ENCODE measurements at places on chromosomes 7 and 10.

- no peak for DNase-seq
Observed at GRCh38 chr10:110044681-110045080, 36.9 kb downstream of the ADD3 start.

DNA sequence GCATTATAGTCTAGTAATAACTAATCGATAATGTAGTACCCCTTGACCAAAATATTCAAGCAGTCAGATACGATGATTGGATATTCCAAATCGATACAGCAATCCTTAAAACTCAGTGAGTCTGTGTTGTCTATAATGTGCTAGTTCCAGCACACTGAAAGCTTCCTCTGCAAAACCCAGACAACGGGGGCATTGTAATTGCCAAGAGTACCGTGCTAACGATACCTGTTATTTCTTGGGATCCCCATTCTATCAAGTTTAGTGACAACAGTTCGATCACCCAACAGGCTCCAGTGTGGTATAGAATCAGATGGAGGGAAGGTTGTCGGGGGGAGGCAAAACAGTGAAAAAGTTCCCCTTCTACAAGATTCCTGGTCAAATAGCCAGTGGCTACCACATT lies 865 bp downstream of the ZNF438 start:
- DNase-seq = no peak

GRCh38 chr10:58044072-58044471 lies 223.6 kb downstream of the IPMK start:
- no peak for DNase-seq

DNA sequence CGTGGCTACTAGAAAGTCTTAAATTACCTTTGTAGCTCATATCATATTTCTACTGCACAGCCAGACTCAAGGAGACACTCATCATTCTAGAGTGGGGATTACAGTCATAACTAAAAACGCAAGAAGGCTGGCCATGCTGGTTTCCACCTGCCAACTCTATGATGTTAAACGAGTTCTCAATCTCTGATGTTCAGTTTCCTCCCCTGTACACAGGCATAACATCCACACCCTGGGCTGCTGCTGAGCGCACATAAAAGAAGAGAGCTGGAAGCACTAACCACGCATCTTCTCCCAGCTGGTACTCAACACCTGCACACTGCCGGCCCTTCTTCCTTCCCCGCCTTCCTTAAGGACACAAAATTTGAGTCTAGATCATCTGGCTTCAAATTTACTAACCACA lies 60.5 kb downstream of the SORBS1 start:
- DNase-seq = no peak

DNA sequence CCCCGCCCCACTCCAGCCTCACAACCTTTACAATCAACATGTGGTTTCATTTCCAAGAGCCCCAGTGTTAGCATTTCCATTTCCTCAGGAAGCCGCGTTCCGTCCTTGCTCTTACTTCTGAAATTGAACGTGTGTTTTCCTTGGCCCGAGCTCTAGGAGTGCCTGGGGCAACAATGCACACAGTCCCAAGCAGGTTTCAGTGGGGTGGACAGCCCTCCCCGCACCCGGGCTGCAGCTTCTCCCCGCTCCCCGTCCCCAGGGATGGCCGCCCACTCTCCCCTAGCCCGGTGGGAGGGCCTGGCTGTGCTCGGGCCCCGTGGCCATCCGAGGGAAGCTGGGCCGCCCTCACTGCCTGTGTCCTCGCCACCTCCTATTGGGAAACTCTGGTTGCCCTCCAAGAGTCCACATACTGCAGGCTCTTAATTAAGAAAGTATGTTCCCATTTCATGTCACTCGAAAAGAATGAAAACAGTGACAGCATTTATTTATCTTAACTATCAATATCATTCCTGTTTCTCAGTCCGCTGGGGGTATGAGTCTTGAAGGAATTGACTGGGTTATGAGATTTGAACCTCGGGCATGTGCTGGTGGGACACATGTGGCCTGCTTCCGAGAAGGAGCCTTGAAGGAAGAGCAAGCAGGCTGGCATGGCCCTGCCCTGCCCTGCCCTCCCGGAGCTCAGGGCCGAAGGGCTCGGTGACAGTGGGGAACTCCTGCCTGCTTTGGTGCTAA lies 163.8 kb downstream of the GRK5 start:
- DNase-seq = no peak

DNA sequence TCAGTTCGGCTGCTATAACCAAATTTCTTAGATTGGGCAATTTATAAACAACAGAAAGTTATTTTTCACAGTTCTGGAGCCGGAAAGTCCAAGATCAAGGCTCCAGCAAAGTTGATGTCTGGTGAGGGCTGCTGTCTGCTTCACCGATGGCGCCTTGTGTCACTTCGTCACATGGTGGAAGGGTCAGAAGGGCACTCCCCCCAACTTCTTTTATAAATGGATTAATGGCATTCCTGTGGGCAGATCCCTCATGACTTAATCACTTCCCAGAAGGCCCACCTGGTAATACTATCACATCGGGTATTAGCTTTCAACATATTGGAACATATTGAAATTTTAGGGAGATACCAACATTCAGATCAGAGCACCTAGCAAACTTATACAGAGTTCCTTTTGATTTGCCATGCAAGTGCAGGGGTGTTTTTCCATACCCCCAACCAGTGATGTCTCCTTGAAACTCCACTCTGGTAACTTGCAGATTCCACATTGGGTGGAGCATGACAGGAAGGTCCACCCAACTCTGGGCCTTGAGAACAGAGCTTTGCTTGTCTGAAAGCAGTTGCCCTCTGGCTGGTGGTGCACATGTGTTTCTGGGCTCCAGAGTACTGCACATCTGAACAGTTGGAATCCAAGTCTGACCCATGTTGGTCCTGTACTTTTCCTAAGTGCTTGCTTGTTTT lies 85.1 kb upstream of the KMT2E start:
- no peak for DNase-seq

- DNase-seq = no peak
Observed at GRCh38 chr10:110772454-110773025, 99.2 kb upstream of the PDCD4 start.

DNA sequence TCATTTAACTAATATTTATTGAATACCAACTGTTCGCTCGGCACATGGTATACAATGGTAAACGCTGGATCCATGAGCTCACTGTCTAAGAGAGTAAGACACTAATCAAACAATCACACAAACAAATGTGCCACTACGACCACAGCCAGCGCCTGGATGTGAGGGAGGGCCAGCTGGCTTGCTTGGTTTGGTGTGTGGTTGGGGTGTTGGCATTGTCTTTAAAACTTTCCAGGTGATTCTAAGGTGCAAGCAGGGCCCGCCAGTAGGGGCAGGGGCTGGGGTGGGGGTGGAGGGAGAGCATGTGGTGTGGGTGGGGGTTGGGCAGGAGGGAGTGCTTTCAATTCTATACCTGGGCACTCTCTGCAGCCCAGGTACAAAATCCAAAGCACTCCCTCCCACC lies 31.6 kb downstream of the ADRA2A start:
- no peak for DNase-seq

DNA sequence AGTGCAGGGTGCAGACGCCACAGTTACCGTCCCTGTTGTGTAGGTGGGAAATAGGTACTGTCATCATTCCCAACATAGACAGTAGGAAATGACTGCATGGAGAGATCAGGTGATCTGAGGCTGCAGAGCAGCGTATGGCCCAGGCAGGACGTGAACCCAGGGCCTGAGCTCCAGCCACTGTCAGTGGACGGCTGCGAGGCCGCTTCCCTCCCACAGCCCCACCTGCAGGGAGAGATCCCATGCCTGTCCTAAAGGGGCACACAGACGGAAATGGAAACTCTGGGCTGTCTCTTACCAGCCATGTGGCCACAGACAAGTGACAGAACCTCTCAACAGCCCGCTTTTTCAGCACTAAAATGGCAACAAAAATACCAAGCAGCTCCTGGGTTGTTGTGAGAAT lies 44.5 kb upstream of the MNX1 start:
- DNase-seq = no peak

DNA sequence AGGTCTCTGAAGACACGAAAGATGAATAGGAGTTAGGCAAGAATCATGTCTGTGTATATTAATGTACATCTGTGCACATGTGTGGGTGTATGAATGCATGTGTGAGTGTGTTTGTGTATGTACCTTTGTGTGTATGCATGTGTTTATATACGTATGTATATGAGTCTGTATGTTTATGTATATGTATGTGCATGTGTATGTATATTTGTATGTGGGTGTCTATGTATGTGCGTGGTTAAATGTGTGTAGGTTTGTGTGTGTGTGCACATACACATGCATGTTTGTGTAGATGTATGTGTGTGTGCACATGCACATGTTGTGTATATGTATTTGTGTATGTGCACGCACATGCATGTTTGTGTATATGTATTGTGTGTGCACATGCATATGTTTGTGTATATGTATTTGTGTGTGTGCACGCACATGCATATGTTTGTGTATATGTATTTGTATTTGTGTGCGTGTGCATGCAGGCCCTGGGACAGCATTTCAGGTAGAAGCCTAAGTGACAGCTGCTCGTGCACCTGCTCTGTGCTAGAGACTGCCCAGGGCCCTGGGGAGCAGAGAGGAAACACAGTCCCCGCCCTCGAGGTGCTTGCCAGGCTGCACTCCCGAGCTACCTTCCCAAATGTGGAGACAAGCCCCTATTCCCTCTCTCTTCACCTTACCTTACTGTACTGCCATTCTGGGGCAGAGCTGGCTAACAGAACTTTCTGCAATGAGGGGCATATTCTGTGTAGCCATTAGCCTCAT lies 12.1 kb downstream of the PNLIPRP1 start:
- DNase-seq = no peak

DNA sequence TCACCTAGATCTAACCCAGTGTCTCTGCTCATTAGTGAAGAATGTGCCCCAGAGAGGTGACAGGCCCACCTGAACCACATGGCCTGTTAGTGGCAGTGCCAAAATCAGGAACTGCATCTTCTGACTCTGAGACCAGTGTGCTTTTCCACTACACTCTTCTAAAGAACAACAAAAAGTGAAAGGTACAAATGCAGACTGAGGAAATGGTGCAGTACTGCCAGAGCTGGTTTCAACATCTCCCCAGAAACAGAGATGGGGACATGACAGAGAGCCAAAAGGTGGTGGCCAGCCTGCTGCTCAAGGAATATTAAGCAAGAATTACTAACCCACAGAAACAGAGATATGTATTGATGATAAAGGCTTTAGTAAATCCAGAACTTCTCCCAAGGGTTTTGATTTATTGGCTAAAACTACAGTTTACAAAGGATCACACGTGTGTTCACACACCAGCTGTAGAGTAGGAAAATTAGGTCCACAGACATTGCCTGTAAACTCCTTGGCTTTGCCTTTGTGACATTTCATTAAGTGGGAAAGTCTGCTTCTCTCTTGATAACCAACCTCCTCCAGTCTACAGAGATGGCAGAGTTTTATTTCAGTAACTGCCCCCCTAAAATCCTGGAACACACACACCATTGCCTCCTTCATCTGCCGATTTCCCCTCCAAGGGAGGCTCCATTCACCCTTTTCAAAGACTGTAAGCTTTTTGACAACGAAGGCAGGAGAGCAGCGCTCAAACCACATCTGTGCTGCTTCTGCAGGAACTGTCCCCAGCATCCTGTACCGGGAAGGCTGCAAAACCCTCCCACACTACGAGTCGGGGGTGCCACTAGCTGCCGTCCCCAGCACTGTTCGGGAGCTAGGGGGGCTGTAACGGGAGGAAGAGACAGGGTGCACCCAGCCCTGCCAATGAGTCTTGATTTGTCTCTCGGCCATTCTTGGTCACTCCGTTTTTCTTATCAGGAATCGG lies 29.8 kb downstream of the GSDME start:
- DNase-seq = no peak

- no peak for DNase-seq
Observed at GRCh38 chr10:27713941-27714340, 31.7 kb downstream of the MKX start.

DNA sequence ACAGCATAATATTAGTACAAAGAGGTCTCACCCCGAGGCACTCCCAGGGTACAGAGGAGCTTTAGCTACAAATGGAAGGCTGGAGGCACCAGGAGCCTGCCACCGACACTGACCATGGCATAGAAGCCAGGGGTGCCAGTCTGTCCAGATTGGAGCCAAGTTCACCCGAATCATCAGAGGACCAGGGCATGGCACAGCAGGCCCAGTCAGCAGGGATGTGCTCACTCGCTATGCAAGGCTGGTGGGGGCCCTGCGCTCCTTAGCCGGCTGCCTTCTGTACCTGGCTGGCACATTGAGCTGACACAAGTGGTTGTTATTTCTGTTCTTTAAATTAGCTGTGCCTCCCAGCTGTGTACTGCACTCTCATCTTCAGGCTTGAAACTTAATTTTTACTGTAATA lies 149.3 kb downstream of the TCERG1L start:
- DNase-seq = no peak

GRCh38 chr7:40288827-40289226 lies 154.0 kb downstream of the SUGCT start:
- DNase-seq = no peak

- no peak for DNase-seq
Observed at GRCh38 chr7:158396982-158397862, 190.4 kb downstream of the PTPRN2 start.

- DNase-seq = no peak
Observed at GRCh38 chr10:78690354-78691111, 378.2 kb upstream of the ZMIZ1 start.

DNA sequence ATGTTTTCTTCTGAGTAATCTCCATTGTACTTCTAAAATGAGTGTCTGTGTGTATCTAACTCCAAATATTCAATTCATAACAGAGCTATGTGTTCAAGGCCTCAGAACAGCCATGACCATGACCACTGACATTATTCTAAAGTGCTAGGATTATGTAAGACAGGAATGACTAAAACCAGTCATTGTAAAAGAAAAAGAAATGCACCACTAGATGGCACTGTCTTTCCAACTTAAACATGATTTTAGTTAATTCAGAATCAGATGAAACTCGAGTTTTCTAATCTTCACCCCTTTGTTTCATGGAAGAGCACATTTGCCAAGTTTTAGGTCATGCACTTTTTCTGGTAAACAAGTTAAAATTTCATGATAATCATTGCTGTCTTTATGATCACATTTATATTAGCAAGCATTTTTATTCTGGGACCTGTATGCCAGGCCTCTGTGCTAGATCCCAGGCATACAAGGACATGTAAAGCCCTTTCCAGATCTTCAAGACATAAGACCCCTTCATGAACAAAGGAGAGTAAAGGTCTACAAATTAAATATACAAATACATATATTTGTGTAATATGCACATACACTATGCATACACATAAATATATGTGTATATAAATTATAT lies 26.1 kb upstream of the RSU1 start:
- no peak for DNase-seq
